BJ (cell line): ENCODE measurements at places on chromosomes 11 and 22.
A peak's percentile ranks its signal among the peaks of the same experiment; 100 is the strongest.

- DNase-seq = no peak
These were observed 351.3 kb downstream of the JRKL start for GRCh38 chr11:96741068-96741467.

DNA sequence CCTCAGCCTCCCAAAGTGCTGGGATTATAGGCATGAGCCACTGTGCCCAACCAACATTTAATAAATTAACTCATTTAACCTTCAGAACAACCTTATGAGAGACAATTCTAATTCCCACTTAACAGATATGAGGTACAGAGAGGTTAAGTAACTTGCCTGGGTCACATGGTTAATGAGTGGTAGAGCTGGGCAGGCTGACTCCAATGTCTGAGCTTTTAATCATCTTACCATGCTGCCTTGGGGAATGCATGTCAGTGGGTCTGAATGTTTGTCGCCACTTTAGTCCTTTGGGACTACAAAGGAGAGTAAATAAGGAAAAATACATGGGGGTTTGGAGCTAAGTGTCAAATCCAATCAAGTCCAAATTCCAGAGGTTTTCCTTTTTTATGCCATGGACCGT, 11.2 kb upstream of the PIK3C2A start:
- no peak for DNase-seq

GRCh38 chr11:111044751-111045406, 200.6 kb upstream of the POU2AF2 start:
- no peak for DNase-seq

- DNase-seq = peak; percentile 14
These were observed 250.0 kb downstream of the DYNC2H1 start for GRCh38 chr11:103359216-103359615.
